ENCODE measurements at places on chromosomes 12 and 14.

DNA sequence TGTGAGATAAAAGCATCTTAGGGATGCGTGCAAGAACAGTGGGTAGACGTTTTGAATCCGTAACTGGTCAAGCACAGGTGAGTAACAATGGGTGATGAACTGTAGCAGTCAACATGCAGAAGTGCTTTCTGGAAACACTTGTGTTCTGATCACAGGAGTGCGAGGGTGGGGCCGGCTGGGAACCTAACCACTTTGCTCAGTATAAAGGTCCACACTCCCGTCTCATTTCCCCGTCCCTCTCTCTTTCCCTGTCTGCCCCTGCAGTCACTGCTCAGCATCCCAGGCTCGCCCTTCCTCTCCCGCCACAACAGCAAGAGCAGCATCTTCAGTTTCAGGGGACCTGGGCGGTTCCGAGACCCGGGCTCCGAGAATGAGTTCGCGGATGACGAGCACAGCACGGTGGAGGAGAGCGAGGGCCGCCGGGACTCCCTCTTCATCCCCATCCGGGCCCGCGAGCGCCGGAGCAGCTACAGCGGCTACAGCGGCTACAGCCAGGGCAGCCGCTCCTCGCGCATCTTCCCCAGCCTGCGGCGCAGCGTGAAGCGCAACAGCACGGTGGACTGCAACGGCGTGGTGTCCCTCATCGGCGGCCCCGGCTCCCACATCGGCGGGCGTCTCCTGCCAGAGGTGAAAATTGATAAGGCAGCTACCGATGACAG is 127.1 kb downstream of the FIGNL2 start:
- DNase-seq, result no peak

- no peak for DNase-seq
These were observed 398.6 kb upstream of the FLRT2 start for GRCh38 chr14:85131226-85131922.

- DNase-seq, result no peak
These were observed 626.1 kb upstream of the NOVA1 start for GRCh38 chr14:27223906-27224305.

- DNase-seq, result no peak
These were observed 25.0 kb upstream of the POLR3B start for GRCh38 chr12:106332536-106332935.

DNA sequence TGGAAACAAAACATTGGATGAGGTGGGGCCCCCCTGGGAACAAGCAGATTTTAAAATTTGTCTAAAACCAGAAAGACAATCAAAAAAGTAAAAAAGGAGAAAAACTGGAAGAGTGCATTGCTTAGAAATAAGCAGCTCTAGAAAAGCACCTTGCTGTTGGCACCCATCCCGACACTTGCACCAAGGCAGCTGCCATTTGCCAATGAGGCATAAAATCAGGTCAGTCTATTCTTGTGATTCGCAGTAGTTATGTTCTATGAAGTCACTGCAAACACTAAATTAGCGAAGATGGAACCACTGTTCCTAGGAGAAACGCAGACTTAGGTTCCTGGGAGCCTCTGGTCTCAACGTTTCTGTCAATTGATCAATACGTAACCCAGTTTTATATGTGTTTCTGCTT is 16.2 kb downstream of the VPS33A start:
- DNase-seq, result no peak

DNA sequence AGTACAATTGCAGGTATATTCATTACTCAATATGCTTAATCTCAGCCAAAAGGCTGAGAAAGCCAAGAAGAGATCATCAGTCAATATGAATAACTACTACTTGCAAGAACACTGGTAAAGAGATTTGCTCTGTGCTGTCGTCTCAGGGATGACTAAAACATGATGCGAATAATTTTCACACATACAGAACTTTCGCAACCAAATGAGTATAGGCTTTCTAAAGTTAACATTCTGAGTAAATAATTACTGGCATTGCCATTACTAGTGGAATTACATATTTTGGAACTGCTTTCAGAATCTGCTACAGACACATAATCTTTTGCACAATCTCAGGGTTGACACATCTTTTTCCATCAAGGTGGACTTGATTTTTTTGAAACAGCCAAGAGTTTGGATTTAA is 24.7 kb downstream of the NCKAP1L start:
- no peak for DNase-seq

DNA sequence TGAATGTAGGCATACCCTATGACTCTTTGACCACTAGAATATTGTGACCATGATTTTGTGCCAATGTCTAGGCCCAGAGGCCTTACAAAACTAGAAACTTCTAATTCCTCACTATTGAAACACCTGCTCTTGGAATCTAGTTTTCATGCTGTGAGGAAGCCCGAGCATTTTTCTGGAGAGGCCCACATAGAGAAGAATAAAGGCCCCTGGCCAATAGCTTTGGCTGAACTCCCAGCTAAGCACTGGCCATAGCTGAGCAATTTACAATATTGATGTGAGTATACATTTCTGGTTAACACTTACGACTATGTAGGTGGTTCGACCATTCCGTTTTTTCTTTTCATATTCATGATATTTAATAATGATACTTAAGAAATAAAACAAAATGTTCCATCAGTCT is 190.3 kb downstream of the KCNH5 start:
- DNase-seq, result no peak

DNA sequence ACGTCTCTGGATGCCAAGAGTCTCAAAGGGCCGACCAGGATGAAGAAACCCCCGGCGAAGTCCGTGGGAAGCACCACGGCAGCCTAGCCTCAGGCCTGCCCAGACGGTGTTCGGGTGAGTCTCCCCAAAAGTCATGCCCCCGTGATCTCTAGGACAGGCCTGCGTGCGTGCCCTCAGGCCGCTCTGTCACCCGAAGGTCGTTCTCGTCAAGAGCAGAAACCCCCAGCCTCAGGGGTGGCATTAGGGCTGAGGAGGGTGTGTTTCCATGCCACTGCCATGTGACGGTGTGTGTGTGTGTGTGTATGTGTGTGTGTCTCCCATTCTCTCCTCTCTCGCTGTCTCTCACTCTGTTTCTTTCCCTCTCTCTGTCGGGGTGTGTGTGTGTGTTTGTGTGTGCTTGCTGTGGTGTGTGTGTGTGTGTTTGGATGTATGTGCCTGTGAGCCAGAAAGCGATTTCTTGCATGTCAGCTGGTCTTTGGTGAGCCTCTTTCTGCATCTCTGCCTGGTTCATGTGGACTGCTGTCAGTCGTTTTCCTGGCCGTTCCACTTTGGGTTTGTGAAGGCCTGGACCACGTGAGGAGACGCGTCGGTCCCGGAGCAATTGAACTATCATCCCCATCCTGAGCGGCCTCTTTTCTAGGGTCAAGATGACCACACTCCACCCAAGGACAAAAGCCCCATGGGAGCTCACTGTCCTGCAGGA is 772.5 kb upstream of the ALG10B start:
- no peak for DNase-seq

DNA sequence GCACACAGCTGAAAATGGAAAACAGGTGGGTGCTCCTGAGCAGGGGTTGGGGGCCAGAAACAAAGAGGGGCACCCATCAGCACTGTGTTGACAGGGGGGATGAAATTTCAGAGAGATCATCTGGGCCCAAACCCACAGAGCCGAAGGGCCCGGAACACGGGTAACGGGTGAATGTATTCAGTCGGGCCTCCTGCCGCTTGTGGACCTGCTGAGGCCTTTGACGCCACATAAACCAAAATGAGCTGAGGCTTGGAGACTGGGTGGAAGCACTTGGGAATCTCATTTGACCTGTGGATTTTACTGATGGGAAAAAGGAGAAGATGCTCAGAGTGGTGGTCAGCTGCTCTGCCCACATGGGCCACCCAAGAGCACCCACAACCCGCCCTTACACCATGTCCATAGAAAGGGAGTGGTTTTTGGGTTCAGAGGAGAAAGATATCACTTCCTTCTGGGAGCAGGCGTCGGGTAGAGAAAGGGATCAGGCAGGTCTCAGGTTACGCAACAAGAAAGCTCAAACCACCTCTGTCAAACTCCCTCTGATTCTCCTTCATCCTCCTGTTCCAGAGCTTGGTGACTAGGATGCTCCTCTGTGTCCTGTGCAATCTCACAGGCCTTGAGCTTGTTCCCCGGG is 106.8 kb upstream of the BCL2L14 start:
- DNase-seq, result no peak

- no peak for DNase-seq
These were observed 49.4 kb downstream of the VWF start for GRCh38 chr12:6074979-6075585.

DNA sequence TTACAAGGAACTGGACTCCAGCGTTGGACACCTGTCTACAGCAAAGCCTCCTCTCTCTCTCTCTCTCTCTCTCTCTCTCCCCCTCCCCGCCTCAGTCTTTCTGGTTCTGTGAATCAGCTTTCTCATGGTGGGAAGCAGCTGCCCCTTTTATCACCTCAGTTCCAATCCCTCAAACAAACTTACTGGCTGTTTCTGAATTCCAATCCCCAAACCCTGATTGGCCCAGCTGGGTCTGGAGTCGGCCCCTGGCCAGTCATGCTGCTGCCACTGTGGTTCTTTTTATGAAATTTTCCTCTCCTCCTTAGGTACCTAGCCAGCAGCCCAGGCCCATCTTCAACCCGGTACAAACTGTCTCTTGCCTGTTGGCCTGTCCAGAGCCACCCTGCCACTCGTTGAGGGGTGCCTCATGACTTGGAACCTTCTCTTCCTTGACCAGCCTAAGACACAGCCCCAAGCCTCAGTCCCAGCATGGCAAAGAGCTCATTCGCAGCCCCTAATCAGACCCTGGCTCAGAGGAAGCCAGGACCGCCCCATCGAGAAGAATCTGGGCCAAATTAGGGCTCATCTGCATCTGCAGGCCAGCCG is 9.4 kb upstream of the MORN3 start:
- no peak for DNase-seq

DNA sequence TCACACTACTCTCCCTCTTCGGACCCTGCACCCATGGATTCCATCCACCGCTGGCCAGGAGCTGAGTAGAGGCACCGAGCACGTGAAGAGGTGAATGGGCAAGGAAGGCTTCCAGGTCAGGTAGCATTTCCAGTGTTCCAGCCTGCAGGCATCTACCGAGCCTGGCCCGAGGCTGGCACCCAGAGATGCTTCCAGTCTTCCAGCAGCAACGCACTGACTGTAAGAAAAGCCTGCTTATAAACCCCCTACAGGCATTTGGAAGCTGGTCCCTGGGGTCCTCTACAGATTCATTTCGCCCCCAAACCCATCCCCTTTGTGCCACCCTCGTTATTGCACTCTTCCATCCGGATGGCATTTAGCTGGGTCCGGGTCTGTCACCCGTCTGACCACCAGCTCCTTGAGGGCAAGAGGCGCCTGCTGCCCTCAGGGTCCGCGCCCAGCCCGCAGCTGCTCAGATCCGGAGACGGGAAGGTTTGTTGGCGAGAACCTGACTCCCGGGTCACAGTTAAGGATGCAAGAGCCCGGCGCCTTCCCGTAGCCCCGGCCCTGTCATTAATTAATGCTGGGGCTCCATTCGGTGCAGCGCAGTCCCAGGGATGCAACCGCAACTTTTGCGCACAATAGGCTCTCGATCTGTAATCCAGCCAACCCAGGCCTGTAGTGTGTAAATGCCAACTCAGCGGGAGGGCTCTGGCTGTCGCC is 614 bp upstream of the MARK3 start:
- DNase-seq, result no peak

DNA sequence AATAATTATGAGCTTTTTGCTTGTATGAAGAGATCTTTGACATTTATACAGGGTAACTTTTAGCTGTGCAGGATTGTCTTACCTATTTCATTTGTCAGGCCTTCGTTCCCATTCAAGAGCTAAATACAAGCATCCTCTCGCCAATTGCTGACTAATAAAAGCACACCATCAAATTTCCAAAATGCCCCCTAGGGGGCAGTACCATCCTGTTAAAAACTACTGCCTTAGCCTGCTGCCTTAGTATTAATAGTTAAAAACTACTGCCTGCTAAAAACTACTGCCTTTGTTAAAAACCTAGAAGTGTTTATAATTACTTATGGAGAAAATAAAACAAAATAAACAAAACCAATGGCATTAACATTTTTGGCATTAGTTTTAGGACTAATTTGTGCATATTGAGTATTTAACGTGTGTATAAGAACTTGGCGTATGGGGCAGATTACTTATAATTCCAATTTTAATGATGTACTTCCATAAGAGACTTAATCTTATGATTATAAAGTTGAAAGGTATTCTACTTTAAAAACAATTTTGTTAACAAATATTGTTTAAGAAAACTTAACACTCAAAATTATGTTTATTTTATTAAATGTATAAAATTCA is 3.0 kb upstream of the IFI27L2 start:
- no peak for DNase-seq
